NCI-H2081 (cell line): ENCODE measurements at places on chromosomes 1 and 21.

DNA sequence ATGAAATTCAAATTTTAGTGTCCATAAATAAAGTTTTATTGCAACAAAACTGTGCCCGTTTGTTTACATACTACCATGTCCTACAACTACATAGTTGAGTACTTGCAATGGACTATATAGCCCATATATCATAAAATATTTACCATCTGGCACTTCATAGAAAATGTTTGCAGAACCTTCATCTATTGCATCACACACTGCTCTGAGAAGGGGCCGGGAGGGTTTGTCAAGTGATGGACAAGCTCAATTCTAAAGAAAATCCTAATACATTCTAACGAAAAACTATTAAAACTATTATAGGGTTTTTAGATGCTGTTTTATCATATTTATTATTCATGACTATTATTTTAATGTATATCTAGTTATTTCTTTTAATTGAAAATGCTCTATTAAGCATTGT lies 35.9 kb downstream of the RGSL1 start:
- no peak for DNase-seq

DNA sequence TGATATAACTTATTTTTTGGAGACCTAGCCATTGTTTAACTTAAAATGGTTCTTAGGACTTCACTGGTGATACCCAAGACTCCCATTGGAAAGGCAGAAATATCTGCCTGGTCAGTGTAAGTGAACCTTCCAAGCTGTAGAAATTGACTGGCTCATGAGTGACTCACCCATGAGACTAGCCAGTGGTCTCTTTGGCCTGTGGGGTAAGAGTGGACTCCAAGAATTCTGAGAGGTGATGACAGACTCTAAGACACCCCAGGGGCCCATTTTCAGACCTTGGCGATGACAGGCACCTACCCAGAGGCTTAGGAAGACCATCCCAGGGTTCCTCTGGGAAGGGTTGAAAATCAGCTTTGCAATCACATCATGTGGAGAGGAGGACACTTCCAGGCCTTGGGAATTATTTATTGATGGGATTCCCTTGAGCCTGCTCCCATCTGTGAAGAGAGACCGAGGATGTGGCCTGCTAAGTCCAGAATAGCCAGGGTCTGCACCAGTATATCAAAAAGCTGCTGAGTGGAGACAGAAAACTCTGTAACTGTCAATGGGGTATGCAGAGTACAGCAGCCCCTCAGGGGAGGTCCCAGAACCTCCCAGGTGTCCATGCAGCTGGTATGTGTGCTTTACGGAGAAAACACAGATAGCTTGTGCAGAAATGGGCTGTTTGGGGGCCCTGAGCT lies 78.9 kb downstream of the KAZN start:
- no peak for DNase-seq

DNA sequence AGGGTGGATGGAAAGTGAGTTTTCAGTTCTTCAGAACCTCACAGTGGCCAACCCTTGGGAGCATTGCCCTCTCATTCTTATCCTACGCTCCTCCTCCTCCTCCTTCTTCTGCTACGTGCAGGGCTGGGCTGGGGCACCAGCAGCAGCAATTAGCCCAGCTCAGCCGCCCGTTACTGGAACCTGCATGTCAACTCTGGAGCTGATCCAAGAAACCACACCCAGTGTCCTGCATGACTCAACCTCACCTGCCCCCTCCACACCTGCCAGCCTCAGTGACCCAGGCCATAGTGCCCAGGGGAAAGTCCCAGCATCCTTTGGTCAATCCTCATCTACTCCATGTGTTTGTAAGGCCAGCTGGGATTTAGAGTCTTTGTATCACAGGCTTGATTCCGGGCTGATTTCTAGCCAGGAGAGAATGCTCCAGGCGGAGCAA lies 12.6 kb downstream of the ELF3 start:
- DNase-seq = peak; percentile 73

- no peak for DNase-seq
These were observed 70.4 kb downstream of the FOXJ3 start for GRCh38 chr1:42264511-42265190.

GRCh38 chr1:53754484-53755312 lies 15.7 kb upstream of the GLIS1 start:
- peak; percentile 26 for DNase-seq

DNA sequence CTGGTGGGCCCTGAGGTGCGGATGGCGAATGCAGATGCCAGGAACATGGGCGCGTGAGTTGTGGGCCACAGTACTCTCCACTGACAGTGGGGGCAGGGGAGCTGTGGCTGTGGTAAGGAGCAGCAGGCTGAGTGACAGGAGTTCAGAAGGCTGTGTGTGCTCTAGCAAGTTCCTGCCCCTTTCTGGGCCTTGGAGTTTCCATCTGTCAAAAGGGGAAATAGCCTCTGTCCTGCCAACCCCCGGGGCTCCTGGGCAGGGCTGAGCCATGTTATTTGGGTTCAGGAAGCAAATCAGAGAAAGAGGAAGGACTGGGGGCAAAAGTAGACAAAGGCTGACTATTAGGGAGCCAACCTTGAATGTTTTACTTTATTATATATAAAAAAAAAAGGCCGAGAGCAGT lies 19.5 kb upstream of the MFN2 start:
- DNase-seq = no peak

- DNase-seq = no peak
These were observed 307.9 kb downstream of the COL11A1 start for GRCh38 chr1:102800406-102800805.

DNA sequence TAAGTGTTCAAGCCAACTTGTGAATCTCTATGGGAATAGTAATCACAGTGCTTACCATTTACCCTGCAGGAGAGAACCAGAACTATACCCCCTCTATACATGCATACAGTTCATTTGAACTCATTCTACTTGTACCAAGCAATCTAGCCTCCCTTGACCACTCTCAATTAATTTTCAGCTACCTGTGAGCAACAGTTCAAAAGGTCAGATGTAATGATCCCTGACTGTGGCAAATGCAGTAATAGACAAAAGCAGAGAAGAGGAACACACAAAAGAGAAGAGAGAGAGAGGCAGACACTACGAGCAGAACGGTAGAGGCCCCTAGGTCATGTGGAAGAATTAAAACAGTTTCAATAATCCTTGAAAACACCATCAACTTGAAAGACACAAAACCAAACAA lies 52.8 kb downstream of the FMO4 start:
- no peak for DNase-seq

- no peak for DNase-seq
These were observed 17.4 kb downstream of the PDXK start for GRCh38 chr21:43736224-43736883.

GRCh38 chr1:159925719-159926078 lies 392 bp upstream of the TAGLN2 start:
- DNase-seq = no peak

DNA sequence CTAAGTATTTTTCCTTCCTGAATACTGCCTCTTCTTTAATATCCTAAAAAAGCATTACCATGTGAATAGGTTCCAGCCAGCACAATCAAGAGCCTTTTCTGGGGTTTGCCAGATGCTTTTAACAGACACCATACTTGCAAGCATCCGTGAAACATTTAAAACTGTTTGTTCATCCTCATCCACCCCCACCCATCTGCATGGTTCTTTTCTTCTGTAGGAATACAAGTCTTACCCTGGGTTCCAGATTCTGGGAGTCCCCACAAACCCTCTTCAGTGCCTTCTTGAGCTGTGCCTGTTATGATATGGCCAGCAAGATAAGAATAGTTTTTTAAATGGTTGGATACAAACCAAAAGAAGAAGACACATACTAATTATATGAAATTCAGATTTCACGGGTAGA lies 354.9 kb upstream of the PLXNA2 start:
- no peak for DNase-seq

GRCh38 chr1:178784131-178784536 lies 59.1 kb downstream of the RALGPS2 start:
- DNase-seq = no peak

DNA sequence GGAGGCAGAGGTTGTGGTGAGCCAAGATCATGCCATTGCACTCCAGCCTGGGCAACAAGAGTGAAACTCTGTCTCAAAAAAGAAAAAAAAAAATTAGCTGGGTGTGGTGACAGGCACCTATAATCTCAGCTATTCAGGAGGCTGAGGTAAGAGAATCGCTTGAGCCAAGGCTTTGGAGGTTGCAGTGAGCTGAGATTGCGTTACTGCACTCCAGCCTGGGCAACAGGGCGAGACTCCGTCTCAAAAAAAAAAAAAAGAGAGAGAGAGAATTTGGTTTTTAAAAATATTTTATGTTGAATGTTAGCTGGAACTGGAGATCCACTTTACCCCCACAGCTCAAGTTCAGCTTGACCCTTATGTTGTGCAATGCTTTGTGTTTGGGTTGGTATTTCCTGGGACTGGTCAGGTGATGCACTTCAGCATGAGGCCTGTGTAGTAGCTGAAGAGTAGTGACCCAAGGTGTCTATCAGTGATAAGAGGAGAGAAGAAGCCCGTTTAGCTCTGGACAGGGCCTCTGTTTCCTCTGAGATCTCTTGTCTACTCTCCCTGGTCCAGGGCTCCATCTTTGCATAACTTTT lies 36.8 kb upstream of the MACF1 start:
- no peak for DNase-seq

DNA sequence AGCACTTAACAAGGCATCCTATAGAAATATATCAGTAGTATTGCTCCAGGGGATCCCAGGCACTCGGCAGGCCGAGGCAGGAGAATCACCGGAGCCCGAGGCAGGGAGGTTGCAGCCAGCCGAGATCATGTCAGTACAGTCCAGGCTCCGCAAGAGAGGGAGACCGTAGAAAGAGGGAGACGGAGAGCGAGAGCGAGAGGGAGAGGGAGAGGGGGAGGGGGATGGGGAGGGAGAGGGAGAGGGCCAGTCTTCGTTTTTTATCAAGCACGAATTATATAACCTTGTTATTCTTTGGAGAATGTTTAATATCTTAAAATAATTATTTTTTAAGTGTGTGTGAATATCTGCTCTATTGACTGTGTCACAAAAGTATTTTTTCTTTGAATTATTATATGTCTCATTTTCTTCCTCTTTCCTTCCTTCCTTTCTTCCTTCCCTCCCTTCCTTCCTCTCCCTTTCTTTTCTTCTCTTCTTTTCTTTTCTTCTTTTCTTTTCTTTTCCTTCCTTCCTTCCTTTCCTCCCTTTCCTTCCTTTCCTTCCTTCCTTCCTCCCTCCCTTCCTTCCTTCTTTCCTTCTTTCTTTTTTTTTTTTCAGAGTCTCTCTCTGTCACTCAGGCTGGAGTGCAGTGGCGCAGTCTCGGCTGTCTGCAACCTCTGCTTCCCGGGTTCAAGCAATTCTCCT lies 233.7 kb downstream of the SRGAP2C start:
- DNase-seq = no peak

- DNase-seq = no peak
These were observed 10.7 kb downstream of the ZFYVE9 start for GRCh38 chr1:52152572-52152971.

- no peak for DNase-seq
These were observed 24.8 kb upstream of the ACBD6 start for GRCh38 chr1:180527101-180527669.

DNA sequence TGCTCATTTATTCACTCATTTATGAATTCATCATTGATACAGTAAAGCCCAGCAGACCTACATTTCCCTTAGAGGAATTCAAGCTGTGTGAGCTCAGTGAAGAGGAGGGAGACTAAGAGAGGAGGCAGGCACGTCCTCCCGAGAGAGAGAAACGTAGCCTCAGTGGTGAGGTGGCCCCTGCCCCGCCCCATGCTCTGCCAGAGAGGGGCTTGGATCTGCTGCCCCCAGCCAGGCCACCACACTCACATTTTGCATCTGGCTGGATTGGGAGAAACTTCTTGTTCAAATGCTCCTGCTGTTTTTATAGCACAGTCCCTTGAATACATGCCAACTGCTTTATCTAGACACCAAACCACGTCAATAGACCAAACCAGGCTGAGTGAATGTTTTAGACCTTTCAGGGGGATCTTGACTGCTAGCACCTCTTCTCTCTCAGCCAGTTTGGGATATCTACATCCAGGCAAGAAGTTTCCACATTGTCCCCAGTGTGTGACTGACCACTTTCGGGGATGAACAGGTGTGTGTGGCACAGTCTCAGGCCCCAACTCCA lies 67.7 kb upstream of the AJAP1 start:
- no peak for DNase-seq

DNA sequence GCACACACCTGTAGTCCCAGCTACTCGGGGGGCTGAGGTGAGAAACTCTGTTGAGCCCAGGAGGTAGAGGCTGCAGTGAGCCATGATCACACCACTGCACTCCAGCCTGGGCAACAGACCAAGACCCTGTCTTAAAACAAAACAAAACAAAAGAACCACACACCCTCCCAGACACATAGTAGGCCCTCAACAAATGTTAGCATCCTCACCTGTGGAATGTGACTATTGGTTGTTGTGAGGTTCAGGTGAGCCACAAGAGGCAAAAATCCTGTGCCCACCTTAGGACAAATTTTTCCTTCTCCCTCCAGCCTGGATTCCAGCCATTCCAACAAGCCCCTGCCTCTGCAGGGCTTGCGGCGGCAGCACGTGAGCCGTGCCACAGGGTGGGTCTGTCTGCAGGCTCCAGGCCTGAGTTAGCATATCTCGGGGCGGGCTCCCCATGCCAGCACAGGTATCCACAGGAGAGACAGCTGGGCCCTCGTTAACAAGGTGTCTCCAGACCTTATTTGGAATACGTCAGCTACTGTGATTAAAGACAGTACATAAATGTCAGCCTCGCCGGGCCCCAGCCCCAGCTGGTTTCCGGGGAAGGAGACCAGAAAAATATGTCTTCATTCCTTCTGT lies 17.4 kb downstream of the C1QB start:
- DNase-seq = peak; percentile 11

DNA sequence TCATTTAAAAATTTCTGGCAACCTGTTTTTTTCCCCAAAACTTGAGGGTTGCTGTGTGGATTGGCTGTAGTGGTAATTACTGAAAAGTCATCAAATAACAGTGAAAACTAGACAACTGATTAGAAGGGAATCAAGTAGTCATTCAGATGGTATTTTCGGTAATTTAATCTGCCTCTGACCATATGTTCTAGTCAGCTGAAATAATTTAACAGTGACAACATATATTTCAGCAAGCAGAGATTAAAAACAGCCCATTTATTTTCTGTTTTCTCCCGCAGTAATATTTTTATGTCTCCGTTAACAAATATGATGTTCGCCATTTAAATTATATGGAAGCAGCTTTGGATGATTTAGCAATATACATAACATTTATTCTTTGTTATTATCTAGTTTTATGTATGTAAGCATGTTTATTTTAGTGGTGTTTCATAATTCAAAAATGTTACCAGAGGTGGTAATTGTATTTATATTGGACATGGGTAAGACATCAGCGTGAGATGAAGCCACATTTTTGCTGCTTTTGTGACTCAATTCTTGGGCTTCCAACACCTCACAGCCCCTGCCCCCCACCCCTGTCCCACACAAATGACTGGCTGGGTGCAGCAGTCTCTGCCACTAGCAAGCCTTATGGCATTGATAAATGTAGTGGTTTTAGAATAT lies 104.4 kb downstream of the GALNT2 start:
- no peak for DNase-seq

GRCh38 chr1:233172201-233172600 lies 123.3 kb downstream of the PCNX2 start:
- DNase-seq = no peak

- no peak for DNase-seq
These were observed 97.2 kb downstream of the WDR64 start for GRCh38 chr1:241749041-241749944.

GRCh38 chr21:33302055-33302454 lies 22.7 kb upstream of the IFNAR1 start:
- no peak for DNase-seq
